Pancreas (tissue), 10 donors: ENCODE measurements at places on chromosomes 4 and X. TPM values are rescaled to one million over a fixed set of nuclear protein-coding genes. Genes with fewer than 3 reads are reported as not detected.

- no peaks in the 10 kb centered on the region for H3K36me3 ChIP-seq
- H3K27me3 ChIP-seq, result no peaks in the 10 kb centered on the region
- no peaks in the 10 kb centered on the region for H3K4me1 ChIP-seq
- no peak for DNase-seq
- H3K27ac ChIP-seq, result no peak overlapping the region
- no peak overlapping the region for H3K4me3 ChIP-seq
Observed at GRCh38 chr4:15575966-15576365, 79.2 kb downstream of the FBXL5 start.

GRCh38 chrX:130771230-130771629 lies 131.8 kb downstream of the ENOX2 start:
- no peak overlapping the region for H3K27ac ChIP-seq
- no peaks in the 10 kb centered on the region for H3K36me3 ChIP-seq
- no peaks in the 10 kb centered on the region for H3K27me3 ChIP-seq
- H3K4me3 ChIP-seq, result no peak overlapping the region
- no peaks in the 10 kb centered on the region for H3K4me1 ChIP-seq

- no peaks in the 10 kb centered on the region for H3K36me3 ChIP-seq
- no peaks in the 10 kb centered on the region for H3K4me1 ChIP-seq
- H3K27me3 ChIP-seq, result no peaks in the 10 kb centered on the region
- DNase-seq, result peak; percentile 73
- H3K27ac ChIP-seq, result peak overlapping the region; percentile 75
- H3K4me3 ChIP-seq, result peak overlapping the region; percentile 63
Observed at GRCh38 chrX:16869393-16870094, 618 bp downstream of the RBBP7 start.

- H3K27ac ChIP-seq, result no peak overlapping the region
- H3K27me3 ChIP-seq, result no peaks in the 10 kb centered on the region
- H3K36me3 ChIP-seq, result no peaks in the 10 kb centered on the region
- H3K4me1 ChIP-seq, result no peaks in the 10 kb centered on the region
- H3K4me3 ChIP-seq, result no peak overlapping the region
- no peak for DNase-seq
Observed at GRCh38 chr4:78800965-78801364, 24.8 kb downstream of the BMP2K start.

DNA sequence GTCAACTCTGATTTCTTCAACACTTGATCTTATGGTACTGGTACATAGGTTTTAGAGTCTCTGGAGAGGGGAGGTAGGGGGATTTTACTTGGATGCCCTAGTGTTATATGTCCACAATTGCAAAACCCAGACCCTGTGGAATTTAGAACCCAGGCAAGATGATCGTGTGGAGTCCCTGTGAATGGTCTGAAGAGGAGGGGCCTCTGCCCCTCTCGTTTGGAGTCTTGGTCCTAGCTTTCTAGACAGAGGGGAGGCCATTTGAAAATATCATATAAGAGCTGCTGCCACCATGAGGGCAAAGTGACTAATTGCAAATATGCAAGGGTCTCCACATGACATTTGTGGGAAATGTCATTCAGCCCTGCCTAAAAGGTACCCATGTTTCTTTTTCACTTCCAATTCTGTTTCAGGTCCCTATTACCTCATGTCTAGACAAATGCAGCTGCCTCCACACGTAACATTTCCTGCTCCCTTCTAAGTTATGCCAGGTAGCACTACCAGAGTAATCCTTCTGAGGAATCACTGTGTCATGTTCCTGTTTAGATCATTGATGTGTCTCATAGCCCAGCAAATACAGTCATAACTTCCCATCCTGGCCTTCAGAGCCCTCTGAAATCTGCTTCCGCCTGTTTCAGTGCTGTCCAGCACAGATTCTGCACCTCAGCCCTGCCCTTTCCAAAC lies 126.8 kb downstream of the KLHL8 start:
- no peak for DNase-seq
- H3K36me3 ChIP-seq, result peaks cover 8% of the 10 kb centered on the region
- H3K4me1 ChIP-seq, result peaks cover 16% of the 10 kb centered on the region
- no peak overlapping the region for H3K4me3 ChIP-seq
- H3K27ac ChIP-seq, result peak overlapping the region; percentile 42
- no peaks in the 10 kb centered on the region for H3K27me3 ChIP-seq

DNA sequence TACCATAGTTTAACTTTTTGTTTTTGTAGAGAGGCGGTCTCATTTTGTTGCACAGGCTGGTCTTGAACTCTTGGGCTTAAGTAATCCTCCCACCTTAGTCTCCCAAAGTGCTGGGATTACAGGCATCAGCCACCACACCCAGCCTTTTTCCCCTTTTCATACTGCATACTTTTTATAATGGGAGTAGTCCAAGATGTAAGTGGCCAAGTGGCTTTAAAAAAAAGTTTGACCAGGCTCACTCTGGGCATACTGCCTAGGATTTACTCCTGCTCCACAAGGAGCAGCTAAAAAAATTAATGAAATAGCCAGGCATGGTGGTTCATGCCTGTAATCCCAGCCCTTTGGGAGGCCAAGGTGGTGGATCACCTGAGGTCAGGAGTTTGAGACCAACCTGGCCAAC lies 6.0 kb downstream of the GRSF1 start:
- H3K27ac ChIP-seq, result no peak overlapping the region
- DNase-seq, result no peak
- H3K36me3 ChIP-seq, result no peaks in the 10 kb centered on the region
- no peaks in the 10 kb centered on the region for H3K27me3 ChIP-seq

- H3K27ac ChIP-seq, result no peak overlapping the region
- peaks cover 13% of the 10 kb centered on the region for H3K4me1 ChIP-seq
- H3K4me3 ChIP-seq, result no peak overlapping the region
- H3K36me3 ChIP-seq, result peaks cover 49% of the 10 kb centered on the region
- DNase-seq, result no peak
Observed at GRCh38 chr4:2497931-2498330, 29.0 kb downstream of the RNF4 start.

DNA sequence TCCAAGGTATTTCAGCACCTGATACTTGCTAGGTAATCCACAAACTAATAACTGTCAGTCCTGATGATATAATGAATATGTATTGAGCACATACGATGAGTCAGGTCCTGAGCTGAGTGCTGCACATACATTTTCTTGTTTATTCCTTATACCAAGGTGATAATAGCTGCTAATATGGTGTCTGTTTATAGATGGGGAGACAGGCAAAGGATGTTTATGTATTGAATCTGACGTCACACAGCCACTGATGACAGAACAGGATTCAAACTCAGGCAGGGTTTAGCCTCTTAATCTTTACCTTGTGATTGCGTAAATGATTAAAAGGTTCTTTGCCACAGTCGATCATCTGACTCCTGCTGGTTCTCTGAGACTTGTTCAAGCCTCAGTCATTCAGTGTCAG lies 609.9 kb upstream of the CPEB2 start:
- no peak for DNase-seq
- H3K4me1 ChIP-seq, result peaks cover 3% of the 10 kb centered on the region
- no peaks in the 10 kb centered on the region for H3K27me3 ChIP-seq

DNA sequence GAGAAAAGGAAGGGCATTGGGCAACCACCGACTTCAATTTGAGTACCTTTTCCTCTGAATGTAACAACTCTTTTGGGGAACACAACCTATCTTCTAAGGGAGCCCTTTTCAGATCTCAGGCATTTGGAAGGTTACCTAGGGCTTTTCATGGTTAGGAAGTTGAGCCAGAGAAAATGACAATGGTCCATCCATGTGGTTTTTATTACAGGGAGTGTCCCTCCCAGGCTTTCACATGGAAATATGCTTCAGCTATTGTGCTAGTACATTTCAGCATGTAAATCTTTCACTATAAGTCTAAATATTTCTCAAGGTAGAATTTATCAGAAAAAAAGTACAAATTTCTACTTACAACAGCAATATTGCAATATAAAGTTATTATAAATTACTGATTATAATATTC lies 259.8 kb downstream of the IQCM start:
- no peaks in the 10 kb centered on the region for H3K36me3 ChIP-seq
- no peak overlapping the region for H3K4me3 ChIP-seq
- H3K27me3 ChIP-seq, result no peaks in the 10 kb centered on the region
- no peaks in the 10 kb centered on the region for H3K4me1 ChIP-seq

- no peak for DNase-seq
- H3K4me3 ChIP-seq, result no peak overlapping the region
- no peaks in the 10 kb centered on the region for H3K4me1 ChIP-seq
- no peak overlapping the region for H3K27ac ChIP-seq
Observed at GRCh38 chr4:5142726-5143125, 91.4 kb downstream of the STK32B start.

DNA sequence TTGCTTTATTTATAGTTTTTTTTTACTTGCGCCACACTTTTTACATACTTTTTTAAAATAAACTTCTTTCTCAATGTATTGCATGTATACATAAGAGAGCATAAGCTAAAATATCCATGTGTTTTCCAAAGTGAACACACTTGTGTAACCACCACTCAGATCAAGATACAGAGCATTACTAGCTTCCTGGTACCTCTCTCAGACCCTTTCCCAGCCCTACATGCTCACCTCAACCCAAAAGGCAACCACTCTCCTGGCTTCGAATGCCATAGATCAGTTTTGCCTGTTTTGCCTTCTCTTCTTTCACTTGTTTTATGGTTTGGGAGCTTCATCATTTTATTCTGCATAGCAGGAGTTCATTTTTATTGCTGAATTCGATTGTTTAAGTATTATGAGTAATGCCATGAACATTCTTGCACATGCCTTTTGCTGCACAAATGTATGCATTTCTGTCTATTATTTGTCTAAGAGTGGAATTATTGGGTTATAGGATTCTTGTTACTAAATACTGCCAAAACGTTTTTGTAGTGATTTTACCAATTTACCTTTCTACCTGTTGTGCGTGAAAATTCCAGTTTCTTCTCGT lies 45.9 kb upstream of the NUDT6 start:
- H3K27ac ChIP-seq, result no peak overlapping the region
- DNase-seq, result no peak
- H3K27me3 ChIP-seq, result no peaks in the 10 kb centered on the region
- H3K36me3 ChIP-seq, result no peaks in the 10 kb centered on the region

- H3K27ac ChIP-seq, result no peak overlapping the region
- H3K4me1 ChIP-seq, result no peaks in the 10 kb centered on the region
- DNase-seq, result no peak
- H3K36me3 ChIP-seq, result no peaks in the 10 kb centered on the region
- H3K4me3 ChIP-seq, result no peak overlapping the region
Observed at GRCh38 chr4:105373324-105373723, 100.5 kb downstream of the PPA2 start.

GRCh38 chr4:159018062-159018629 lies 84.7 kb upstream of the RAPGEF2 start:
- H3K27me3 ChIP-seq, result no peaks in the 10 kb centered on the region
- H3K4me1 ChIP-seq, result no peaks in the 10 kb centered on the region
- no peak for DNase-seq
- no peak overlapping the region for H3K4me3 ChIP-seq
- H3K27ac ChIP-seq, result no peak overlapping the region
- H3K36me3 ChIP-seq, result no peaks in the 10 kb centered on the region

DNA sequence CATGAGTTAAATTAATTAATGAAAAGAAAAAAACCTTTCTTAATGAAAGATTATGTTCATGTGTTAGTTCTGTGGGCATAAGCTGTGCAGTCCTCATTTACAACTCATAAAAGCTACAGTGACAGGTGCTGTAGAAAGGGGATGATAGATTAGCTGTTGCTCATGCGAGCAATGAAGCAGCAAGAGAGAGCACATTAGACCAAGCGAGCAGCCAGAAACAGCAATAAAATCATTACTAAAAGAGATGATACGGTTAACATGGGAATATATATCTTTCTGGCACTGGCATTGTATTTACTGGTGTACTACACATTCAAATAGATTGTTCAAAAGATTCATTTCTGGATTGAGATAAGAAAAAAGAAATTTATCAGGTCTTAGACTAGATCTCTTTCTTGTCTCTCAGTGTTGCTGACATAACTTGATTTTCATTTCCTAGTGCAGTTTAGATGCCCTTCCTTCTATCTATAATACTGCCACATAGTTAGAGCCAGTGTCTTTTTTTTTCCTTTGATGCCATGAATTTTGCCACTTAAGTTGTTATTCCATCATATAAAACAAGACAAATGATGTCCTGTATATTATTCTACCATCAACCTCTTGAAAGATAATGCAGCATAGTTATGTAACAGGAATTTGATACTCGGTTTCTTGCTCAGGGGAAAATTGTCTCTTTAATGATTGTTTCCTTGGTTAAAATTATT lies 164.6 kb downstream of the BANK1 start:
- H3K36me3 ChIP-seq, result no peaks in the 10 kb centered on the region
- H3K27ac ChIP-seq, result no peak overlapping the region
- no peak for DNase-seq
- H3K4me3 ChIP-seq, result no peak overlapping the region
- H3K27me3 ChIP-seq, result no peaks in the 10 kb centered on the region

- H3K27me3 ChIP-seq, result no peaks in the 10 kb centered on the region
- no peak overlapping the region for H3K27ac ChIP-seq
- peak; percentile 21 for DNase-seq
- H3K4me3 ChIP-seq, result no peak overlapping the region
Observed at GRCh38 chr4:122783301-122784215, 43.1 kb upstream of the FGF2 start.

DNA sequence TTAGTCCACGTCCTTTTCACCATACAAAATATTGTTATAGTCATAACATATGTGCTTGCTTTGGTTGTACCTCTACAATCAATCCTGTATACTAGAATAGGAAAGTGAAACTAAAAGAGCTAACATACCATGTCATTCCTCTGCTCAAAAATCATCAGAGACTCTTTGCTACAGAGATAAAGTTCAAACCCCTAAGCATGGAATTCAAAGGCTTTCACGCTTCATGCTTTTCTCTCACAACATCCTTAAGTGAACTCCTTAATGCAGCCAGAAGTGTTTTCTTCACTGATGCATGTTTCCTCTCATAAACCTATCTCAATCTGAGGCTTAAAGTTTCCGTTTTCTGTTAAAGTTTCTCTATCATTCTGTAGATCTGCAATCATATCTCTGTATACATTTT lies 744.6 kb upstream of the IGFBP7 start:
- H3K27ac ChIP-seq, result no peak overlapping the region
- H3K27me3 ChIP-seq, result no peaks in the 10 kb centered on the region
- H3K4me3 ChIP-seq, result no peak overlapping the region
- H3K4me1 ChIP-seq, result no peaks in the 10 kb centered on the region
- H3K36me3 ChIP-seq, result no peaks in the 10 kb centered on the region

DNA sequence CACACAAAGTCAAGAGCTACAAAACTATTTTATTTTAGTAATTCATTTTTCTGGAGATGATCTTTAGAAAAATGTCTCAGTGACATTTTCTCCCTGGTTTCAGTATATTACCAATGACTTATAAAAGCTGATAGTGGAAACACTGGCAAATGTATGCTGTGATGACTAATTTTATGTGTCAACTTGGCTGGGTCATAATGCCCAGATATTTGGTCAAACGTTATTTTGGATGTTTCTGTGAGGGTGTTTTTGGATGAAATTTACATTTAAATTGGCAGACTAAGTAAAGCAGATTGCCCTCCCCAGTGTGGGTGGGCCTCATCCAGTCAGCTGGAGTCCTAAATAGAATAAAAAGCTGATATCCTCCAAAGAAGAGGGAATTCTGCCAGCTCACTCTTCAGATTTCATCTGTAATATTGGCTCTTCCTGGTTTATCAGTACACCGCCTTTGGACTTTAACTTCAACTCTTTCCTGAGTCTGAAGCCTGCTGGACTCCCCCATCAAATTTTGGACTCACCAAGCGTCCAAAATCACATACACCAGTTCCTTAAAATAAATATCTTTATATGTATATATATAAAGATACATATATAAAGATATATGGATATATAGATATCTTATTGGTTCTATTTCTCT lies 31.2 kb upstream of the RAB40A start:
- no peaks in the 10 kb centered on the region for H3K36me3 ChIP-seq
- no peak for DNase-seq
- H3K4me1 ChIP-seq, result peaks cover 9% of the 10 kb centered on the region

Gene EVC2
- 1.6 TPM for total RNA-seq

Gene SLC6A14
- 0.52 TPM for total RNA-seq
